Mesangial cell (primary cell): ENCODE measurements at places on chromosomes 6 and 20. TPM values are rescaled to one million over a fixed set of nuclear protein-coding genes. Genes with fewer than 3 reads are reported as not detected.

The RFX6 gene
- total RNA-seq = not detected in 2 replicates

The CALHM4 gene
- not detected in 2 replicates for total RNA-seq

The HEBP2 gene
- 18.6 and 30.6 TPM in 2 replicates for total RNA-seq

The FNDC11 gene
- 0.16 and 1.1 TPM in 2 replicates for total RNA-seq

The STX11 gene
- 1.6 TPM in 2 replicates for total RNA-seq

The DBNDD2 gene
- total RNA-seq = 36.2 and 36.6 TPM in 2 replicates

The ERVFRD-1 gene
- not detected in 2 replicates for total RNA-seq

The SLC13A3 gene
- total RNA-seq = 2.4 and 4.1 TPM in 2 replicates

The OGFRL1 gene
- total RNA-seq = 19.1 and 28.0 TPM in 2 replicates

The GSTA3 gene
- total RNA-seq = not detected in 2 replicates

The BPIFB4 gene
- not detected in 2 replicates for total RNA-seq

The CCN5 gene
- 0.25 TPM in 1 of 2 replicates, not detected in the other for total RNA-seq

The LAMA4 gene
- 2.8 and 8.5 TPM in 2 replicates for total RNA-seq

The RSPH4A gene
- total RNA-seq = 0.13 and 0.16 TPM in 2 replicates

The CTCFL gene
- total RNA-seq = under 0.01 TPM in 1 of 2 replicates, not detected in the other

The ZC2HC1B gene
- not detected in 2 replicates for total RNA-seq

The LKAAEAR1 gene
- 0.49 TPM in 1 of 2 replicates, not detected in the other for total RNA-seq

The VSX1 gene
- total RNA-seq = not detected in 2 replicates

The GSTA2 gene
- total RNA-seq = not detected in 2 replicates

The SMIM8 gene
- 2.0 and 2.7 TPM in 2 replicates for total RNA-seq

The LY6G5C gene
- total RNA-seq = 0.65 TPM in 1 of 2 replicates, not detected in the other
